Activated CD4-positive, alpha-beta memory T cell treated with anti-CD3 and anti-CD28 coated beads for 36 hours (primary cell): ENCODE measurements at places on chromosomes 2 and 18. TPM values are rescaled to one million over a fixed set of nuclear protein-coding genes. Genes with fewer than 3 reads are reported as not detected.

- DNase-seq = no peak
- H3K36me3 ChIP-seq = no peaks in the 10 kb centered on the region
- no peak overlapping the region for H3K27ac ChIP-seq
- no peaks in the 10 kb centered on the region for H3K4me1 ChIP-seq
- no peak overlapping the region for H3K4me3 ChIP-seq
- H3K27me3 ChIP-seq = no peaks in the 10 kb centered on the region
These were observed 38.2 kb upstream of the CAVIN2 start for GRCh38 chr2:191885098-191885497.

GRCh38 chr2:137348301-137348700 is 583.0 kb downstream of the THSD7B start:
- H3K36me3 ChIP-seq = no peaks in the 10 kb centered on the region
- H3K27ac ChIP-seq = no peak overlapping the region
- no peak for DNase-seq
- no peak overlapping the region for H3K4me3 ChIP-seq
- H3K27me3 ChIP-seq = no peaks in the 10 kb centered on the region

- no peaks in the 10 kb centered on the region for H3K4me1 ChIP-seq
- no peaks in the 10 kb centered on the region for H3K36me3 ChIP-seq
- no peak overlapping the region for H3K4me3 ChIP-seq
- H3K27me3 ChIP-seq = peaks cover 1% of the 10 kb centered on the region
- DNase-seq = no peak
These were observed 398.3 kb downstream of the TGIF1 start for GRCh38 chr18:3848316-3848715.

DNA sequence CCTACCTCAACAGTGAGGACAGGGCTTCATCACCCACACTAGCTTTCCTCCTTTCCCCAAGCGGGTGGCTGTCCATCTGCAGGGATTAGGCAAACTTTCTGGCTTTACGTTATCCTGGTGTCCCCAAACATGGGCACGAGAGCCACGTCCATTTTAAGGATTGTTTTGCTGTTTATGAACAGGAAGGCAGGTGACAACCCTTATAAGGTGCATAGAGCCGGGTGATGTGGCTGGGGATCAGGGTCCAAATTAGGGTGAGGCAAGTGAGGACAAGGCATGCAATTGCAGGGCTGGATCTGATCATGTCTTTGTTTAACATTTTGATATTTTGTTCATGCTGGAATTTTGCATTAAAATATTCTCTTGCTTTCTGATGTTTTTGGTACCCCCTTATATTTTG is 27.6 kb upstream of the ITGA6 start:
- H3K4me3 ChIP-seq = no peak overlapping the region
- no peak for DNase-seq
- no peak overlapping the region for H3K27ac ChIP-seq
- H3K36me3 ChIP-seq = no peaks in the 10 kb centered on the region
- H3K4me1 ChIP-seq = peaks cover 5% of the 10 kb centered on the region

SERPINB3 gene
- total RNA-seq = not detected

KCTD18 gene
- 14.9 TPM for total RNA-seq

DNA sequence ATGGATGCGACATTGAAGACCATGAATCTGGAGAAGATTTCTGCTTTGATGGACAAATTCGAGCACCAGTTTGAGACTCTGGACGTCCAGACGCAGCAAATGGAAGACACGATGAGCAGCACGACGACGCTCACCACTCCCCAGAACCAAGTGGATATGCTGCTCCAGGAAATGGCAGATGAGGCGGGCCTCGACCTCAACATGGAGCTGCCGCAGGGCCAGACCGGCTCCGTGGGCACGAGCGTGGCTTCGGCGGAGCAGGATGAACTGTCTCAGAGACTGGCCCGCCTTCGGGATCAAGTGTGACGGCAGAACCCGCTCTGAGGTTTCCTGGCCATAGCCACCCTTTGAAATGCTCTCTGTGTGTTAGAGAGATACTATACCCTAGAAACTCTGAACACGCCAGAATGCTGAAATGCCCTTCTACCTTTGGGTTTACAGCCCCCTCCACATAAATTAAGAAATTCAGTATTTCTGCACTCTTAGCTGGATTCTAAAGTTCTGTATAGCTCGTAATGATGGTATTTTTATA is 659 bp downstream of the CHMP1B start:
- DNase-seq = peak; percentile 67
- peak overlapping the region; percentile 95 for H3K27ac ChIP-seq
- H3K4me3 ChIP-seq = peak overlapping the region; percentile 100

- H3K27me3 ChIP-seq = peaks cover 4% of the 10 kb centered on the region
- H3K4me3 ChIP-seq = no peak within 1 kb of the TSS
- H3K27ac ChIP-seq = no peak within 1 kb of the TSS
- no peaks in the 10 kb centered on the region for H3K36me3 ChIP-seq
- no peak for DNase-seq
These were observed at the start of gene UGT1A6 for GRCh38 chr2:233692648-233693047. Gene UGT1A6 (plus strand): TSS chr2:233692890. CDS start chr2:233693005, 115 bp downstream.

- no peaks in the 10 kb centered on the region for H3K27me3 ChIP-seq
- DNase-seq = peak; percentile 89
- peaks cover 33% of the 10 kb centered on the region for H3K36me3 ChIP-seq
- H3K4me3 ChIP-seq = peak overlapping the region; percentile 90
These were observed 40.8 kb upstream of the AKAIN1 start for GRCh38 chr18:5237723-5238370.

- no peaks in the 10 kb centered on the region for H3K4me1 ChIP-seq
- no peaks in the 10 kb centered on the region for H3K36me3 ChIP-seq
- H3K27ac ChIP-seq = no peak overlapping the region
- no peaks in the 10 kb centered on the region for H3K27me3 ChIP-seq
These were observed 192.8 kb downstream of the DNER start for GRCh38 chr2:229521576-229521975.

- no peak overlapping the region for H3K27ac ChIP-seq
- H3K27me3 ChIP-seq = peaks cover 38% of the 10 kb centered on the region
- peaks cover 13% of the 10 kb centered on the region for H3K4me1 ChIP-seq
- H3K4me3 ChIP-seq = peak overlapping the region; percentile 61
These were observed 1.2 kb upstream of the NPAS2 start for GRCh38 chr2:100818606-100819369.

DNA sequence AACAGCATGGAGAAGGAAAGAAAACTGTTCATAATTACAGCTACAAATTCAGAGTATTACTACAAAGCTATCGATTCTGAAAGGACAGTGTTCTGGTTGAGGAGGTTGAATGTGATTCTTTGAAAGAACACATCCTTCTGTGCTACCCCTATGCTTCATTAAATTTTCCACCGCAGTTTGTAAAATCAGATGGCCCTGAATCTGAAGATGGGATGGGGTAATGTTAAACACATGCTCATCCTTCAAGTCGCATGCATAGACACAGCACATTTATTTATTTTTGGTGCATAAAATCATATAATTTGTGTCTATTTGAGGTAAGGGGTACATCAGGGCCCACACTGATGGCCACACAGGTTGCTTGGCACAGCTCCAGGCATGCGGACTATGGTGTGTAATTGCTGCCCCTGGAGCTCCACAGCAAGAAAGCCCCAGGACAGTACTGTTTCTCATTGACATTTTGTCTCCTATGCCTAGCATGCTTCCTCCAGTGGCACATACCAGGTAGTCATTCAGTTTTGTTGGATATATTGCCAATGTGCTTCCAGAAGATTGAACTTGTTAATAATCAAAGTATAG is 238.8 kb upstream of the TANK start:
- no peak overlapping the region for H3K27ac ChIP-seq
- no peak overlapping the region for H3K4me3 ChIP-seq
- H3K4me1 ChIP-seq = no peaks in the 10 kb centered on the region
- H3K27me3 ChIP-seq = no peaks in the 10 kb centered on the region
